ENCODE measurements at places on chromosomes 1 and 21.

DNA sequence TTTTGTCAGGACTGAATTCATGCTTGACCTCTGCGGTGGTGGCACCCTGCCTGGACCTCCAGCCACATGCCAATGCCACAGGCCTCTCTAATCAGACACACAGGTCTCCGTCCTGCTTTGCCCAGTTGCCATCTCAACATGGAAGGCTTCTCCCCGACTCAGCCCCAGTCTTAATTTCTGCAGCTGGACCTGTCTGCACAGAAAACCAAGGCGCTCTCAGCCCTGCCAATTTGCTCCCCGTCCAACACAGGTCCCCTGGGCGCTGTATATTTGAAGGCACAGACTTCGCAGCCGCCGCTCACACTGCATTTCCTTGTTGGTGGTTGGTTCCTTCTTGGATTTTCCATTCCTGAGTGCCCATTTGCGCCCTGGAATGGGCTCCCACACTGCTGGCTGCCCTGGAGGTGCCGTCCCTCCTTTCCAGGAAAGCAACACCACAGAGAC is 28.0 kb upstream of the PLEKHG5 start:
- no peak for DNase-seq

- no peak for DNase-seq
Observed at GRCh38 chr1:102186536-102186935, 189.8 kb upstream of the OLFM3 start.

GRCh38 chr1:234578735-234579134 is 31.2 kb downstream of the IRF2BP2 start:
- no peak for DNase-seq

DNA sequence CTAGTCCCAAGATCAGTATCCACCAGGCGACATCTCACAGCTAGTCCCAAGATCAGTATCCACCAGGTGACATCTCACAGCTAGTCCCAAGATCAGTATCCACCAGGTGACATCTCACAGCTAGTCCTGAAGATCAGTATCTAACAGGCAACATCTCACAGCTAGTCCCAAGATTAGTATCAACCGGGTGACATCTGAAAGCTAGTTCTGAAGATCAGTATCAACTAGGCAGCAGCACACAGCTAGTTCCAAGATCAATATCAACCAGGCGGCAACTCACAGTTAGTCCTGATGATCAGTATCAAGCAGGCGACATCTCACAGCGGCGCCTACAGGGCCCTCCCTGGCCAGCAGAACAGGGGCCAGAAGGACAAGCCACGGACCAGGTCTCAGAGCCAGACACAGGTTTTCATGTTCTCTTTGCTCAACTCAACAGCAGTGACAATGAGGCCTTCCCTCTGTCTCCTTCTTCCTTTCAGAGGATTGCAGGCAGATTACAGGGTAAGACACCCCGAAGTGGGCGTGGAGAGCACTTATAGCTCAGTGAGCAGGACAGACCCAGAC is 32.5 kb downstream of the NPHP4 start:
- no peak for DNase-seq

DNA sequence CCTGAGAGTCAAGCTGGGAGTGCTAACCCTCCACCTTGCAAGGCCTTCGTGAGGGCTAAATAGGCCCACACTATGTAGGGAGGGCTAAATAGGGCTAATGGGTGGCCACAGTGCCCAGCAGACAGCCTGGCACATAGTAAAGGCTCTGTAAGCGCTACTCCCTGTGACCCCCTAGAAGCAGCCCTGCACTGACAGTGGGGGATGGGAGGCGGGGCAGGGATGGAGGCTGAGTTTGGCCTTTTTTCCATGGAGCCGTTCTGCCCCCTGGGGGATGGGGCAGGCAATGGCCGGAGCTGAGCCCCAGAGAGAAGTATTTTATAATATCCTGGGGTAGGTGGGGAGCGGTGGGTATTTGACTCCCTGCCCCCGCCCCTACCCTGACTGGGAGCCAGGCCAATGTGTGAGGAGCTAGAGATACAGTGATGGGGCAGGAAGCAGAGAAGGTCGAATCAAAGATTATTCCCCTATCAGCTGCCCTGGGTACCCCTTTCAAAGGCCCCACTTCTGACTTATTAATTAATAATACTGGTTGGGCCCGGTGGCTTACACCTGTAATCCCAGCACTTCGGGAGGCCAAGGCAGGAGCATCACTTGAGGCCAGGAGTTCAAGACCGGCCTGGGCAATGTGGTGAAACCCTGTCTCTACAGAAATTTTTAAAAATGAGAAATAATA is 42.3 kb downstream of the LACTBL1 start:
- peak; percentile 52 for DNase-seq

DNA sequence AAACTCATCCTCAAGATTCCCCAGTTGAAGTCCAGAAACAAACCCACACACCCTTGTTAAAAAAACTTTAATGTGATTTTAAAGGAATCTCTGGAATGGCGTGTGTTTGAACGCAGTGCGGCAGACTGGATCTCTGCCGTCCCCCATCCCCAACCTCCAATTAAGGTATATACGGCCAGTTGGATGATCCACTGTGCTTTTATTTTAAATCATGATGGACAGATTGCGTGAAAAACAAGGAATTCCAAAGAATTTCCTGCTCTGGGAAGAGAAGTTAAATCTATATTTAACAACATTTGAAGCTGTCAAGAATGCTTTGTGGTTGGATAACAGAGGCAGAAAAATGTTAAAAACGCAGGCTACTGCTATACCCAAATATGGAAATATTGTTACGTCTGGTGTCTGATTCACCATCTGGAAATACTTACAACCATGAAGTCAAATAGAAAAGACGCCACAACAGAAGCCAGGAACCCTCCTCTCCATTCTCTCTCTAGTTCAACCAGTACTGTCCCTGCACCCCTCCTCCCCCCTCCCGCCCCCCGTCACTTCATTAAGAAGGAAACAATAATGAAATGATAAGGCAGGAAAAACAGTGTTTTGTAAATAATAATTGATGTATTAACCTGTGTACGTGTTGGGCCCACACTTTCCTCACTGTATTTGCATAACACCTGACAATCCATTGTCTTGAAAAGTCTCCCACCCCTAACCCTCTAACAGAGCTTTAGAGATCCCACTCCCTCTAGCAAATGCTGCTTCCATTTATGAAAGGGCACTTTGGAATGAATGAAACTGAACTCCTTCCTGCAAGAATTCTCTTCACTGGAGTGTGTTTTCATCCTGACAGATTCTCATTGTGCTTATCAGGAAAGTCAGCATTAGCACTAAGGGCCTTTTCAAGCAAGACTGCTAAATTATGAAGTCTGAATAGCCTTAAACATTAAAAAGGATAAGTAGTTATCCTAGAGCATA is 2.0 kb upstream of the CCN1 start:
- DNase-seq = no peak

- DNase-seq = no peak
Observed at GRCh38 chr1:205927247-205927646, 16.0 kb downstream of the SLC26A9 start.

- no peak for DNase-seq
Observed at GRCh38 chr1:47411436-47411835, 4.6 kb upstream of the FOXE3 start.

GRCh38 chr1:117467336-117467735 is 100.1 kb downstream of the MAN1A2 start:
- no peak for DNase-seq

DNA sequence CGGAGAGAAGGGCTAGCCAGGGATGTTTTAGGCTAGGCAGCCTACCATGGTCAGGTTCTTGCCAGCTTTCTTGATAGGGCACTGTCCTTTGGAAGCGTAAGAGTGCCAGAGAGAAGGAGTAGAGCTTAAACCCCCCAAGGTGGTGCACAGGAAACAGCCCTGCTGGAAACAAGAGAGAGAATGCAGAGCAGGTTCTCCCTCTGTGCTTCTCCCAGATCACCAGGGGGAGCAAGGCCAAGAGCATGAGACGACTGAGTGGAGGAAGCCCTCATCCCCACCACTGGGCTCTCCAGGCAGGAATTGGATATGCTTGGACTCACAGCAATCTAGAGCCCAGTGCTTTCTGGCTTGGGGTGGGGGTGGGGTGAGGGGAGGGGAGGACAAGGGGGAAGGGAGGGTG is 49.8 kb downstream of the ATP2B4 start:
- no peak for DNase-seq

DNA sequence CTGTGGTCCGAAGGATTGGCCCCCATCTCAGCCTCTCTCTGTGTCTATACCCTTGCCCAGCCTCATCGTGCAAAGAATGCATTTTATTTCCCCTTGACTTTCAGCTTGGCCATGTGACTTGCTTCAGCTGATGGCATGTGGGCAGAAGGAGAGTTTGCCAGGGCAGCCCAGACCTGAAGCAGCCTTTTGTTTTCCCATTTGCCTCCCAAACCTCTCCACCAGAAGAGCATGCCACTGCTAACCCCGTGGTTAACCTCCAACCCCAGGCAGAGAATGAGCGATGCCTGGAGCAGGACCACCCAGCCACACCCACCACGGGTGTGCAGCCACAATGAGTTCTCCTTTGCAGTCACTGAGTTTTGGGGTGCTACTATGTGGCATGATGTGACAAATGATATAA is 136.4 kb downstream of the SETD4 start:
- no peak for DNase-seq

DNA sequence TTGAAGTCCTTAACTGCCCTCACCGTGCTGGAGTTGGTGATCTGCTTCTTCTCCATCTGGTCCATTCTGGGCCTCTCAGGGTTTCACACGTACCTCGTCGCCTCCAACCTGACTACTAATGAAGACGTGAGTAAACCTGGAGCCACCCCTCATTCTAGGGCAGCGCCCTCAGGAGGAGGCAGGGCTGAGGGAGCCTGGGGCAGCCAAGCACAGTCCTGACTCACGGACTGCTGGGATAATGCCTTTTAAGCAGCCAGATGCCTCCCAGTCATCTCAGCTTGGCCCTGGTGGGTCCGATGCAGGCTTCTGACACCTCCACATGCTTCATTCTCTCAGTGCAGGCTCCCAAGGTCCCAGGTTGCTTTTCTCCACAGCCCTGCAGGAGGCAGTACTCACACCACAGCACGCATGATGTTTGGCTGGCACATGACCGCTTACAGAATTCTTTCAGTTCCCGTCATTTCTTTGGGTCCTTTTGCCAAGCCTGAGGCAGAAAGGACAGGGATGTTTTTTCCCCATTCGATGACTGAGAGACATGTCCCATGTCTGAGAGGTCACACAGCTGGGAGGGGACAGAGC is 11.8 kb upstream of the SFN start:
- DNase-seq = no peak

GRCh38 chr1:18633422-18634155 is 2.9 kb downstream of the PAX7 start:
- no peak for DNase-seq

DNA sequence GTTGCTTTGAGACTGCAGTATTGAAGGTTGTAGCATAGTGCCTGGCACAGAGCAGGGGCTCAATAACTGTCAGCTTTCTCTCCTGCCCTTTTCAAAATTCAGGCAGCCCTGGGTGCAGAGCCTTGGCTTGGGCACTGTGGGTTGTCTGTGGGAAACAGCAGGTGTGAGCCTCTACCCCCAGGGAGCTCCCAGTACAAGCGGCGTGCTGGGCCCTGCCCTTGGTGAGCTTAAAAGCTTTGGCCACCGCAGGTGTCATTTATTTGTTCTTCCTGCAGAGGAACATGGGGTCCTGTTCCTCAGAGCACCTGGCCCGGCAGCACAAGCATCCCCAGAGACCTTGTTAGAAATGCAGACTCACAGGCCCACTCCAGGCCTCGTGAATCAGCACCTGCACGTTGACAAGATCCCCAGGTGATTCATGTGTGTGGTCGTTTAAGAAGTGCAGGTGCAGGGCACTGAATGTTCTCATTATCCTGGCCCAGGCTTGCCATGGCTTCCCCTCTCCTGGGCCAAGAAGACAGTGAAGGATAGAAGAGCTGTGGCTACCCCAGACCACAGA is 29.9 kb upstream of the IGSF21 start:
- DNase-seq = peak; percentile 89

GRCh38 chr1:232481091-232481490 is 148.8 kb downstream of the SIPA1L2 start:
- no peak for DNase-seq

- peak; percentile 32 for DNase-seq
Observed at GRCh38 chr1:52127181-52128180, 14.4 kb upstream of the ZFYVE9 start.

DNA sequence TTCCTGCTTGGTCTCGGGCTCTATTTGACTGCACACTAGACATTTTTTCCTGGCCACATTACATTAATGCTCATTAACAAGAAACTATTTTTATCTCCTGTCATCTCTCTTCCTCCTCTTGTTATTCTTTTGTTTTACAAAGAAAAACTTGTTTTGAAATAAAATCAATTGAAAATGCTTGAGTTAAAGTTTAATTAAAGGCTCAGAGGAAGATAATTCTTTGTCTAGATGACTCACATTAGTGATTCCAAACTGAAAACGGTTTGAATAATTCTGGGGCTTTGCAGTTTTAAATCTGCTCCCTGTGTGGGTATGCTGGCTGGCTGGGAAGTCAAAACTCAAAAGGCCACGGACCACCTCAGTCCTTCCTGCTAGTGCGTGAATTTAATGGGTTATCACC is 29.6 kb downstream of the RGS5 start:
- no peak for DNase-seq

DNA sequence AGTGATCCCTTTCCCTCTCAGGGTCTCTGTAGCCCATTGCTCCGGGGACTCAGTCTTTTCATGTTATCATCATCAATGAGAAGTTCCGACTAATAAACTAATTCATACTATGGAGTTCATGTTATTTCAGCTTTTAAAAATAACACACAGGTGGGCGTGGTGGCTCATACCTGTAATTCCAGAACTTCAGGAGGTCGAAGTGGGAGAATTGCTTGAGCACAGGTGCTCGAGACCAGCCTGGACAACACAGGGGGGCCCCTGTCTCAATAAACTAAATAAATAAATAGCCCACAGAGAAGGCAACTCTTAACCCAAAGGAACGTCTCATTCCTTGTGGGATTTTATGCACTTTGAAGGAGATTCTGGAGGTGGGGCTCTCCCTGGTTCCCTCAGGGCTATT is 14.5 kb downstream of the MYBPH start:
- no peak for DNase-seq

DNA sequence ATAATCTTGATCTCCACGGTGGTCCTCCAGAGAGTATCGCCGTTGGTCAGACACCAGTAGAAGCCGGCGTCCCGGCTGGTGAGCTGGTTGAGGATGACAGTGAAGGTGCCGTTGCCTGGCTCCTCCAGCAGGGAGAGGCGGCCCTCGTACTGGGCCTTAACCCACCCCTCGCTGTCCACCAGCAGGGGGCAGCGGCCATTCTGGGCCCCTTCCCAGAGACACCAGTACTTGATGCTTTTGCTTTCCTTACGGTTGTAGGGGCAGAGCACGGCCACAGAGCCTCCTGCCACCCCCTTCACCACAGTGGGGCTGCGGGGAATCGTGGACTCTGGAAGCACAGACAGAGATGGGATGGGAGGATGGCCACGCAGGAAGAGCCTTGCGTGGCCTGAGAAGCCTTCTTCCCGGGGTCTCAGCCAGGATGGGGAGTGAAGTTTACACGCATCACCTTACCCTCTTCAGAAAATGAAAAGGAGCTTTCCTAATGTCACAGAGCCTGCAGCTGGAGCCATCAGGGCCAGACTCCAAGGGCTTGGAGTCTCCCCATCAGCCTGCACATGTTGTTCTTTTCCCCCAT is 10.7 kb downstream of the PIGR start:
- DNase-seq = peak; percentile 80

DNA sequence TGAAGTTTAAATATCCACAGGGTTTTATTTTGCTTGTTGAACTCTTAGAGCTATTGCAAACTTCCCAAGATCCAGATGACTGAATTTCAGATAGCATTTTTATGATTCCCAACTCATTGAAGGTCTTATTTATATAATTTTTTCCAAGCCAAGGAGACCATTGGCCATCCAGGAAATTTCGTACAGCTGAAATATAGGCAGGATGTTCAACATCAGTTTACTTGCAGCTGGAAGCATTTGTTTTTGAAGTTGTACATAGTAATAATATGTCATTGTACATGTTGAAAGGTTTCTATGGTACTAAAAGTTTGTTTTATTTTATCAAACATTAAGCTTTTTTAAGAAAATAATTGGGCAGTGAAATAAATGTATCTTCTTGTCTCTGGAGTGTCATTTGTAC is 32.8 kb upstream of the DDR2 start:
- no peak for DNase-seq

All from RPMI8226 (cell line).